T-helper 9 cell (primary cell): ENCODE measurements at places on chromosomes 3 and 15.

- no peak for DNase-seq
These were observed 548.5 kb downstream of the OCA2 start for GRCh38 chr15:27550635-27551034.

GRCh38 chr3:64554096-64554920, 133.5 kb downstream of the ADAMTS9 start:
- no peak for DNase-seq

GRCh38 chr3:127483902-127484591, 106.5 kb downstream of the TPRA1 start:
- DNase-seq = no peak

- DNase-seq = no peak
These were observed 1531.1 kb downstream of the SI start for GRCh38 chr3:163547014-163547685.

GRCh38 chr3:28115316-28115715, 126.1 kb upstream of the CMC1 start:
- DNase-seq = no peak

GRCh38 chr15:100667405-100668347, 65.3 kb downstream of the ASB7 start:
- DNase-seq = no peak

- DNase-seq = no peak
These were observed 1.0 kb downstream of the C3orf80 start for GRCh38 chr3:160226026-160226907.
